ENCODE measurements at places on chromosomes 13 and 19.

GRCh38 chr13:92768602-92769001 is 458.0 kb upstream of the GPC6 start:
- peak; percentile 67 for DNase-seq

DNA sequence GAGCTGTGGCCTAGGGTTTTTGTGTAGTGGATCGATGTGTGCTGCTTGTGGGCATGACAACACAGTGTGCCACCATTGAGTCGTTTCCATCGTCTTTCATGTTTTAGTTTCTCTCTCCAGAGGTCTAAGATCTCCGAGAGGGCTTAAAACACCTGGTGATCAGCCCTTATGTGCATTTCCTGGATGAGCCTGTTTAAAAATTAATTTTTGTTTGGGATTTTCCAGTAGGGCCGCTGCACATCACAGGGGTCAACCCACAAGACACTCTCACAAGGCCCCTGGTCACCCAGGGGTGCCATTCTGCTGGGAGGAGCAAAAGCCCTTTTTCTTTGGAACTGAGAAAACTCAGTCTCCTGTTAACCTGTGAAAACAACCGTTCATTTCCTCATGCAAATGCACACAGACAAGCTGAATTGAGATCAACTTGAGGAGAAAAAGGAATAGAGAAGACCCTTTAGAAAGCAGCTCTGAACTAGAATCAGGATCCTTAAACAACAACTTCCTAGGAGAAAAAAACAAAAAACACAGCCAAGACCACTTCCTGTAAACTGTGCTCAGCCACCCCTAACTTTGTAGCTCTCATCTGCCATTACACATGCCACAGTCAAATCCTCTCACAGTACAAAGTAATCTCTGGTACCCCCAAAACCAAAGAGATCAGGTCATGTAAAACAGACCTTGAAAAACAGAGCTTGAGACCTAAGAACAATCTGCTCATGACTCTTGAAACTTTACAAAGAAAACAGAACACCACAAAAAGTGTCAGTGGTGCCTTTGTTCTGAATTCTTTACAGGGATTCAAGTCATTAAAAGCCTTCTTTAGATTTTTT is 8.3 kb upstream of the MTRF1 start:
- no peak for DNase-seq

GRCh38 chr19:42695811-42696503 is 44.3 kb downstream of the PSG3 start:
- DNase-seq, result no peak

GRCh38 chr19:45558399-45558878 is 26.2 kb downstream of the OPA3 start:
- peak; percentile 10 for DNase-seq

- no peak for DNase-seq
Measured at GRCh38 chr13:33310245-33311038, 24.9 kb upstream of the STARD13 start.

DNA sequence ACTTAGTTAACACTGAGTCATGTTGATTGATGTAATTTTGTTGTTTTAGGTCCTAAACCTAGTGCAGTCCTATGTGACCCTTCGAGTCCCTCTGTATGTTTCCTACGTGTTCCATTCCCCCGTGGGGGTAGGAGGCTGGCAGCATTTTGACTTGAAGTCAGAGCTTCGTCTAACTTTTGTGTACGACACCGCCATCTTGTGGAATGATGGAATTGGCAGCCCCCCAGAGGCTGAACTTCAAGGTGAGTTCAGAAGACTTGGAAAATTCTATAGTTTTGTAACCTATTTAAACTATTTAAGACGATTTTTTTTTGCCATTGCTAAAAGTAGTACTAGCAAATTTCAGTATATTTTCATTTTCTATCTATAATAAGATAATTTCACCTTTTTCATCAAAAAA is 117.9 kb downstream of the STOML3 start:
- peak; percentile 18 for DNase-seq
